Activated T-cell treated with anti-CD3 and anti-CD28 coated beads for 48 hours (primary cell): ENCODE measurements at places on chromosomes 12 and 14.

GRCh38 chr14:39434401-39434800 is 2.2 kb upstream of the FBXO33 start:
- no peak for DNase-seq

DNA sequence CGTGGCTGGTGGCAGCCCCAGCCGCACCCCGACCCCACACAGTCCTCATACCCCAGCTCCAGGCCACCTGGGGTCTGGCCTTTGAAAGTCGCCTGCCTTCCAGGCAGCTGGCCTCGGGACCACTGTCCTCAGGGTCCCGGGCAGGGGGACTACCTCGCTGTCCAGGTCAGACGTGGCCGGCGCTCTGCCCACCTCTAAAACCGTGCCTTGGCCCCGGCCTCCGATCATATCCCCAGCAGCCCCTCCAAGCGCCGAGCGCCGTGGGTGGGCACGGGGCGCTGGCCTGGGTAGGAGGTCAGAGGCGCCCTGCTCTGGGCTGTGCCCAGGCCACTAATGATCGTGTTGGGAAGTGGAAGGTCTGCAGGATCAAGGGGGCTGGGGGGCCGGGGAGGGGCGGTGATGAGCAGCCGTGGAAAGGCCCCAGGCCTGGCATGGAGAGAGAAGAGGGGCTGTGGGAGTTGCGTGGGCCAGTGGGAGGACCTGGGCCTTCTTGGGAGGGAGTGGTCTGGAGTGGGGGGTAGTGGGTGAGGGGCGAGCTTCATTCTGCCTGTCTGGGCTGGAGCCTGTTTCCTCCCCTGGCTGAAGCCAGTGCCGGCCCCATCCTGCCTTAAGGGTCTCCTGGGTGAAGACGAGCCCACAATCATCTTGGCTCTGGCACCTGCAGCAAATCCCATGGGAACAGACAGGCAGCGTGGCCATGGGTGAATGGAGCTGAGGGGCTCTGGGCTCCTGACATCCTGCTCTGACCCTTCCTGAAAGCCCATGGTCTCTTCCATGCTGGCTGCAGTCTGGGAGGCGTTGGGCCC is 4.9 kb downstream of the TMEM121 start:
- DNase-seq = no peak

DNA sequence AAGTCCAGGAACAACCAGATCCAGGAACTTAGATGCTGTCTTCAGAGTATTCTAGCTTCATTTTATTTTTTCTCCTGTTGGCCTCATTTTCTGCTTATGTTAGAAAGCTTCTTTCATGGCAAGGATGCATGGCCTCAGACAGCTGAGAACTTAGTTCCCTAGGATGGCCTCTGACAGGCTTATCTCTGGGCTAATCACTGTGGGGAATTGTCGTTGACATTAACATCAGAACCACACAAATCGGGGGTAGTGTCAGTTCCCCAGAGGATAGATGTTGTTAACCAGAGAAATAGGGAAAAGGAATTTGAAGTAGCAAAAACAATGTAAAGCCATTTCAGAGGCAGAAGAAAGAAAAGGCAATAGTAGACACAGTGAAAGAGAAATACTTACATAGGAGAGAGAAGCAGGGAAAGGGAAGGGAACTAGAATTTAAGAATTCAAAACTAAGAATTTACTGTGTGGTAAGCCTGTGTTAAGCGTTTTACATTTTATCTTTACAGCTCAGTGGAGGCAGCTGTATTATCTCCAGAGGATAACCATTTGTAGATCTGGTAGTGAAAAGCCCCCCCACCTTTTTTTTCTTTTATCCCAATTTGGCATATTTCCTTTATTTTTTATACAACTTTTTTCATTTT is 21.8 kb downstream of the FUT8 start:
- DNase-seq = no peak

- no peak for DNase-seq
Measured at GRCh38 chr12:50618864-50619609, 114.3 kb downstream of the DIP2B start.

DNA sequence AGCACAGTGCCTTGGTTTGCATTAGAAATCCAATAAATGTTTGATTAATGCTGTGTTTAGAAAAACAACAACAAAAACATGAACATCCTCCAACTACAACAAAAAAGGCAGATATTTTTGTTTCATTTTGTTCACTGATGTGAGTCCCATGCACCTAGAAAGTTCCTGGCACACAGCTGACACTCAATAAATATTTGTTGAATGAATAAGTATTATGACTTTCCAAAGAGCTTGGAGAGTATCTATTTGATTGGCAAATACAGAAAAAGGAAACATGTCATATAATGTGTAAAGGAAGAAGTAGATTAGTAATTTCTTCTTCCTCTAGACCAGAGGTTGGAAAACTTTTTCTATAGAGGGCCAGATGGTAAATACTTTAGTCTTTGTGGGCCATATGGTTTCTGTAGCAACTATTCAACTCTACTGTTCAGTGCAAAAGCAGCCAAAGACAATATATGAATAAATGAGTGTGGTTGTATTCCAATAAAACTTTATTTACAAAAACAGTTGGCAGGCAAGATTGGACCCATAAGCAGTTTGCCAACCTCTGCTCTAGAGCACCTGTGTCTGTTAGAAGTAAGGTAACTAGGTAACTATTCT is 312.3 kb upstream of the DIO2 start:
- no peak for DNase-seq

DNA sequence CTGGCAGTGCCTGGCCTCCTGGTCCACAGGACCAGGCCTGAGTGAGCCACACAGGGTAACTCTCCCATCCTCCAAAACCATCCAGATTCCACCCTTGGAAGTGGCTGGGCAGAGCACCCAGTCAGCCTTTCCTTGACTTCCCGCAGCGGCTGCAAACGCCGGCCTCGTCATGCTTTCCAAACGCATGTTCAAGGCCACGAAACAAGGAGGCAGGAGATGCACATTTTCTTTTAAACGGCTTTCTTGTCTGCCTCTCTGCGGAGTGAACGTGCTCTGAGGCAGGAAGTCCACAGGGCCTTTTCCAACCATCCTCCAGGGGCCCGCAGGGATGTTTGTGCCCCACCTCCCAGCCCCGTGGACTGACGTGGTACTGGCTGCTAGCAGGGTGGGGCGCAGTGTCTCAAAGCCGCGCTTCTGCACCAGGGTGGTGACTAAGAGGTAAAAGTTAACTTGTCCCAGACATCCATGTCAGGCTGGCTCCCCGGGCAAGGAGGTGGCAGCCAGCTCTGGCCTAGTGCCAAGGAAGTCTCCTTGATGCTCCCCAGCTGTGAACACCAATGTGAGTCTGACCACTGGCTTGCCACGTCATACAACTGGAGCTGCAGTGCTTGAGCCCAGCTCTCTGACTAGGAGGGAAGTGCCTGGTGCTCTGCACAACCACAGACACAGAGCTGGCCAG is 45.0 kb downstream of the KCNA5 start:
- no peak for DNase-seq

DNA sequence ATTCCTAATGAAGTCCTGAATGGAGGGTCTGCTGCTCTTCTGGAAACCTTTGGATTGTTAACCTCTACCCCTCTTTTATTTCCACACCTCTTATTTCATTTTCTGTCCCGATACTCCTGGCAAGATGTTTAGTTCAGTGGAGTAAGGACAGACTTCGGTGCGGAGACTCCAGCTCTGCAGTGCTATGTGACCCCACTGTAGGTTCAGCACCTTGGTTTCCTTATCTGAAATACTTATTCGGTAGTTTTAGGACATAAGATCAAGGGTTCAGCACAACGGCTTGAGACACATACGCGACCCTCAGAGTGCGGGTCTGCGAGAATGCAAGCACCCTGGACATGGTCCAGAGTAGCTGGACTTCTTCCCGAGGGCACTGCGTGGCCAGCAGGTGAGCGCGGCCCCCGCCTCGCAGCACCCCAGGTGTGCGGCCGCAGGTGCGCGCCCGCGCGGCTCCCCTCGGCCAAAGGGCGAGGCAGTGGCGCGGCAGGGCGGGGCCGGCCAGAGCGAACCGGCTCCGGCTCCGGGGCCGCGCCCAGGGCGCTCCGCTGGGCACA is 465 bp upstream of the FGD4 start:
- DNase-seq = no peak

DNA sequence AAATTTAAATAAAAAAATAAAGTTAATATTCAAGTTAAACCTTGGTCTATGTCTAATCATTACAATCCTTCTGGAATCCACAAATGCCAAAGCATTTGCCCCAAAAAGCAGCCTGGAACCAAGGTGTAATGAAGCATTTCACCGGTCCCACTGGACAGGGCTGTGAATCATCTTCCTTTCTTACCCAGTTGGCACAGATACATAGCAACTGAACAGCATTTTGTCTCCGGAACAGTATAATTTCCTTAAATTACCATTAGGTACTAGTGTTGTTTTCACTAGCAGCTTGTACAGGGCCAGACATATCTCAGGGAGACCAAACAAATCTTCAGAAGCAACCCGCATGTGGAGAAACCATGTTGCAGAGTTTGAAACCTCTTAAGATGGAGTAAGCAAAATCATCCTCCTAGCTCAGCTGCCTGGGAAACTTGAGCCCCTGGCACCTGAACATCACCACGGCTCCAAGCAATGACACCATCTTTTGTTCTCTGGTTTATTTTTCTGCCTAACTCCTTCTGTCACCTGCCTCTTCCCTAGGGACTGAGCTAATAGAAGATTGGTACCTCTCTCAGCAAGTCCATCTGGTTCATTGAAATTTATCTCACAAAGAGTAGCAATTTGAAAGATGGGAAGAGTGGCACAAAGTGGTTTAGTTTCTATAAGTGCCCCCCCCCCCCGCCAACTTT is 17.9 kb upstream of the MDM1 start:
- no peak for DNase-seq

GRCh38 chr12:25423355-25424050 is 129.6 kb downstream of the LMNTD1 start:
- DNase-seq = no peak

GRCh38 chr12:56202366-56202765 is 13.1 kb upstream of the SMARCC2 start:
- DNase-seq = no peak

DNA sequence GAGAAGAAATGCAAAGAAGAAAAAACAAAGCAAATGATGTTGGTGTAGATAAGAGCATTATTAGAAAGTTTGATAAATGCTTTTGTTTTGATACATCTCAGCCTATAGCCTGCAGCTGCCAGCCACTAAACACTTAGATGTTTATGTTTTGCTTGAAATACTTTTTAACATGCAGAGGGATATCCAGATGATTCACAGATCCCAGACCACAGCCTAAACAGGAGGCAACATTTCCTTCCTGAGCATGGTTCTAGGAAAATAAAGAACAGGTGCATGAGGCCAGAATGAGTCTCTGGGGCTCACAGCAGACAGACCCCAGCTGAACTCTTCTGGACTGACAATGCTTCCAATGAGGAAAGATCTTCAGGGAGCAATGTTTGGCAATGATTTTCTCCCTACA is 103.7 kb upstream of the EEA1 start:
- DNase-seq = no peak

GRCh38 chr14:57038689-57039088 is 228.4 kb upstream of the OTX2 start:
- no peak for DNase-seq

GRCh38 chr14:75690010-75690409 is 29.0 kb downstream of the TTLL5 start:
- DNase-seq = no peak
